Left colon (tissue), 2 donors: ENCODE measurements at places on chromosomes 2 and 18. TPM values are rescaled to one million over a fixed set of nuclear protein-coding genes. Genes with fewer than 3 reads are reported as not detected.

- DNase-seq: no peak
Measured at GRCh38 chr2:213679894-213680293, 395.6 kb downstream of the SPAG16 start.

DNA sequence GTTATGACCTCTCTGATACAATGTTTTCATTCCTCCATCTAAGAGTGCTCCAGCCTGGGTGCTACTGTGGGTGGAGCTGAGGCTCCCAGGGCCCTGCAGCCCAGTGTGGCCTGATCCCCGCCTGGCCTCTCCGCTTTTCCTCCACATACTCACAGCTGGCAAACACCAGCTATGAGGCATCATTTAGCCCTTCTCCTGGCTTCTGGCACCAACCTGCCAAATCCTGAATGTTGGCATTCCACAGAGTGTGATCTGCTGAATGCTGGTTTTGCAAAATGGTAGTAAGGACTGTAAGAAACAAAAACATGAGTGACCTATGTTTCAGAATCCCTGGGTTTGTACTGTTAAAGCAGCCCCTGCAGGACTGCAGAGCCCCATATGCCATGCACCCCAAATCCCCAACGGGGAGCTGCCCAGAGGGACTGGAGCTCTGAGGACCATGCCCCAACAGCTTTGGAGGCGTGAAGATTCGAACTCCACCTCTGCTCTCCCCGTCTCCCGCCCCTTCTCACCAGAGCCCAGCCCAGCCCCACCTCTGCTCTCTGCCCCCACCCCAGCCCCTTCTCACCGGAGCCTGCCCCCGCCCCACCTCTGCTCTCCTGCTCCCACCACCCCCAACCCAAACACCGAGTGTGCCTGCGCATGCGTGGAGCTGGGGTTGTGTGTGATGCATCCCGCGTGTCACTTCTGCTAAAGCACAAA, 4.2 kb downstream of the SLC66A2 start:
- DNase-seq: peak; percentile 6

DNA sequence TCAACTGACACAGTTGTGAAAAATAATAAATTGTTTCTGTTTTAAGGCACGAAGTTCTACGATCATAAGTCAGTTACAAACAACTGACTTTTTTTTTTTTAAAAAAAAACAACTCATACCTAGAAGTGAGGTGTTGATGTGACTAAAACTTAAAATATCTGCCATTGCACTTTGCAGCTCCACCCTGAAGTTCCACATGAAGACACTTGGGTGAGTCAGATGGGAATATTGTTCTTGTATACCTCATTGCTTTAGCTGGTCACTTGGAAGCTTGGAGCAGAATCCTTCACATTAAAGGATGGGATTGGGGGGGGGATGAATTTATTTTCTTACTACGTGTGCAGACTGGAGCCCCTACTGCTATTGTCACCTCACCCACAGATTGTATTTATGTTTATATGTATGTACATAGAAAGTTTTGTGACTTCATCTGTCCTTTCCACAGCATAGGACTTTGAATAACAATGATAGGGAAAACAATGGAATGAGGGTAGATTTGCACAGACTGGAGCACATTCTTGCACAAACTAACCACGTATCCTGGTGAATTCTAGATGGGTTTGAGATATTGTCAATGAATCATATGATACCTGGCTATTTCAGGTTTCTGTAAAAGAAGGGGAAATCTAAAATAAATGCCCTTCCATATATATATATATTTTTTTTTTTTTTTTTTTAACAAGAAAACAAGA, 57.9 kb upstream of the ARHGAP15 start:
- DNase-seq: no peak

GRCh38 chr2:181281206-181281832, 175.9 kb upstream of the ITGA4 start:
- no peak for DNase-seq

- DNase-seq: no peak
Measured at GRCh38 chr2:15119722-15120175, 441.4 kb downstream of the NBAS start.

DNA sequence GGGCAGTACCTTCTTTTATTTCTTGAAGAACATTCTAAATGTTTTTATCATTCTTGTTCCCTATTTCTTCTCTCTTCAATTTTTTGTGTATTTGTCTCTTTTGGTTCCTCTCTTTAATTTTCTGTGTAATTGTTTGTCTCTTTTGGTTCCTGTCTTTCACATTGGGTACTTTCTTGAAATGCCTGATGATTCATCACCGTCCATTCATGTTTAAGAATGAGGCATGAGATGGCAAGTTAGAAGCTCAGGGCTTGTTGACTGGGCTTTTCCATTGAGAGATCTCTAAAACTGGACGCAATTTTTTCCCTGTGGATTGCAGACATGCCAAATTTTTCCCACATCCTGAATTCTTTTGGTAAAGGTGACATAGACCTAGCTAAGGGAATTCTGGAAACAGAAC, 33.7 kb upstream of the IL1R2 start:
- DNase-seq: no peak

GRCh38 chr2:202015471-202015870, 18.2 kb upstream of the FZD7 start:
- DNase-seq: no peak

DNA sequence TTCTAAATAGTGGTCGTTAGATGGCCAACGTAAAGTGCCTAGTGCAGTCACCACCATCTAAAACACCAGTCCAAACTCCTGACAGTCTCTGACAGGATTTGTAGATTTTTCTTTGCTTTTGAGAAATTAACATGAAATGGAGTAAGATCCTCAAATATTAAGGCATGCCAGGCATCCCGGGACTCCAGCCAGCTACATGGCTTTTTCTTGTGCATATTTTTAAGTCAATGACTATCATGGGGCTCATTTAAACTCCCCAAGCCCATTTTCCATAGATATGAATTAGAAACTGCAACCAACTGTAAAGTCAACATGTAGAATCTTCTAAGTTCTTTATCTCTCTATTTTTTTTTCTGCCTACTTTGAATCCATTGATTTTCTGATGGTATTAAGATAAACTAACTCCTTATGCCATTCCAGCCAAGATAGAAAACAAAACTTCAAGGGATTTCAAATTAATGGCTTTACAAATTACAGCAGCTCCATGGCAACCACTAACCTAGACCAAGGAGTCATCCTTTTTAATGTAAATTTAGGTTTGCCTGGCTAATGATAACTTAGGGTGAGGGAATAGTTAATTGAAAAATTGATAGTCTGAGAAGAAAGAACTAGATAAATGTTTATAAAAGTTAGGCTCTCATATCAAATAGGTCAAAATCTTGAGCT, 764.1 kb upstream of the NXPH2 start:
- DNase-seq: no peak

Gene CPO
- not detected for total RNA-seq

Gene EIF5B
- 33.0 TPM for total RNA-seq

Gene SLC14A1
- total RNA-seq: 0.95 TPM

Gene SCG2
- total RNA-seq: 6.7 TPM
